ENCODE measurements at places on chromosomes 2 and 18. TPM values are rescaled to one million over a fixed set of nuclear protein-coding genes. Genes with fewer than 3 reads are reported as not detected.
A peak's percentile ranks its signal among the peaks of the same experiment; 100 is the strongest.

MARCO gene
- 6.7 TPM for total RNA-seq

GRCh38 chr2:191064590-191064989, 50.6 kb upstream of the STAT1 start:
- DNase-seq = no peak

- no peak for DNase-seq
Measured at GRCh38 chr2:119483395-119483753, 40.9 kb downstream of the SCTR start.

ATOH8 gene
- total RNA-seq = 28.5 TPM

- DNase-seq = no peak
Measured at GRCh38 chr2:8872821-8873432, 35.5 kb upstream of the KIDINS220 start.

OTOS gene
- not detected for total RNA-seq

DNA sequence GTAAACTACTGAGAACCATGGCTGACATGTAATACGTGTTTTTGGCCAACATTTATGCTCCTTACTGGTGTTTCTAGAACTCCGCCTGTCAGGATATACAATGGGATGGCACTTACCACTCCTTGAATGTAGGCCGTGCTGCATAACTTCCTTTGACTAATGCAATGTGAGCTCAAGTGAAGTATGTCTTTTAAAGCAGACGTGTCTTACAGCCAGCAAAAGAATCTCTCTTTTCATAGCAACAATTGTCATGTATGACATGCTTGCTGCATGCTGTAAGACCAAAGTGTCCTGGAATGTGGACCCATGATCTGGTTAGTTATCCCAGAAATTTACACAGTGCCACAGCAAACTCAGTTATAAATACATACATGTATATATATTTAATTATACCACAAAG, 1202.7 kb upstream of the PIK3C3 start:
- no peak for DNase-seq

UGT1A5 gene
- 0.80 TPM for total RNA-seq

GRCh38 chr2:127589841-127590240, 54.4 kb downstream of the MYO7B start:
- DNase-seq = no peak

GRCh38 chr2:71068218-71069035, at the start of gene NAGK:
Gene NAGK (plus strand): TSS chr2:71068648. CDS start chr2:71068684, 36 bp downstream.
- DNase-seq = peak; percentile 95

SRSF7 gene
- 73.7 TPM for total RNA-seq

ADGRF3 gene
- total RNA-seq = 0.25 TPM

SERPINB4 gene
- not detected for total RNA-seq

DNA sequence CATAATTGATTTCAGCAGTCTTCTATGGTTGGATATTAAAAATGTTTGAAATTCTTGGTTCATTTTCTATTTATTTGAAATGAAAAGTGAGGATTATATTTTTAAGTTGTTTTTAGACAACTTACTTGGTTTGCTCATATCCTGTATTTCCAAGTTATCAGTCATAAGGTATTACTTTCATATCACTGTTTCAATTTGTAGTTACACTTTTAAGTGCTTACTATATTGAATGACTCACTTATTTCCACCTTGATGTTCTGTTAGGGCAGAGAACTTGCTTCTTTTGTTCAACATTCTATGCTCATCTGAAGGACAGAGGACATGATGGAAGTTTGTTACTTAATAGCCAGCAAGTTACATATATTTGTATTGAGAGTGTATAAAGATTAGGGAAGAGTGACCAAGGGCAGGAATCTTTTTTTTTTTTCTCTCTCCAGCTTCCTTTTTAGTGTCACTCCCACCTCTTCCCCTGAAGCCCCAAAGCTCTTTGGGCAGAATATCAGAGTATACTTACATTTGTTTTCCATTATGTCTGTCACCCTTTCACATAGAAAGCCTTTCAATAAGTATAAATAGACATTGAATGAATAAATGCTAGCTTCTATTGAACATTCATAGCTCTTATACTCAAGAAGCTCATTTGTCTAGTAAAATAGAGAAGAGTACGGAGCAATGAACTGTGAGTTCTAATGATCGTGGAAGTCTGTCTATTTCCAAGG, 28.1 kb downstream of the PIK3C3 start:
- DNase-seq = no peak

GALNT3 gene
- 30.9 TPM for total RNA-seq

GRCh38 chr2:76385943-76386342, 675.2 kb upstream of the GCFC2 start:
- no peak for DNase-seq

C2orf15 gene
- 1.2 TPM for total RNA-seq

Data from lower leg skin (tissue), 4 donors.